Motor neuron (in vitro differentiated cells): ENCODE measurements at places on chromosomes 4 and X. TPM values are rescaled to one million over a fixed set of nuclear protein-coding genes. Genes with fewer than 3 reads are reported as not detected.

The UGT2A1 gene
- 0.29 and 0.50 TPM in 2 replicates for total RNA-seq

- ATAC-seq: no peak
Measured at GRCh38 chrX:12325171-12325570, 186.9 kb downstream of the FRMPD4 start.

- ATAC-seq: no peak
Measured at GRCh38 chrX:141668371-141668770, 30.2 kb downstream of the SPANXD start.

DNA sequence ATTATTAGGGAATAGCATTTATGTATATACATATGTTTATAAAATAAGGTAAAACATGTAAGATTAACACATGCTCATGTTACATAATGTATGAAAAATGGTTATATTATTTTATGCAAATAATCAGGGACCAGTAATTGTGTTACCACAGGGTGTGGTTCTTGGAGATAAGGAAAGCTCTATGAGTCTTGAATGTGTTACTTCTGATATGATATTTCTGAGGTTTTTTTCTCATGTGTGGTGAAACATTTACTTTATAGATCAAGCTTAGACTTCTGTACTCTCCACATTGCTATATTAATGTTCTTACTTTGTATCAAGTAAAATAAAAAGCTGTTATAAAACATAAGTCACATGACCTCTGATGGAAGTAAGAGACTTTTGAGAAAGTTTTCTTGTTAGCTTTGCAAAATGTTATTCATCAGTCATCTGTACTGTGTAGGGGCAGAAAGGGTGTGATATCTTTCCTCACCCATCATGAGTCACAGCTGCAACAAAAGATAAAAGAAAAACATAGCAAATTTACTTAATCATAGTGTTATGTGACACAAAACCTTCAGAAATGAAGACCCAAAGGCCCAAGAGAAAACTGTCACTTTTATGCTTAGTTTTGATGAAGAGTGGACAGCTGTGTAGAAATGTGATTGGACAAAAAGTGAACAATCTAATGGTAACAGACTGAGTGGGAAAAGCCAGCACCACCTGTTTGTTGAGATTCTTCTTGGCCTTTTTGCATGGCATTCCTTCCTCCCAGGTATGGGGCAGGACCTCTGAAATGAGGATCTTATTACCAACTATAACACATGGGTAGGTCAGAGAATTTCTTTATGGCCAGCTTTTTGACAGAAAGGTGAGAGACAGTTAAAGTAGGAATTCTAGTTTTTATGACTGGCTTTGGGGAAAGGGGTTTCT is 632.3 kb downstream of the PDHA2 start:
- no peak for ATAC-seq

GRCh38 chr4:8199594-8200301 is 658 bp downstream of the SH3TC1 start:
- no peak for ATAC-seq

DNA sequence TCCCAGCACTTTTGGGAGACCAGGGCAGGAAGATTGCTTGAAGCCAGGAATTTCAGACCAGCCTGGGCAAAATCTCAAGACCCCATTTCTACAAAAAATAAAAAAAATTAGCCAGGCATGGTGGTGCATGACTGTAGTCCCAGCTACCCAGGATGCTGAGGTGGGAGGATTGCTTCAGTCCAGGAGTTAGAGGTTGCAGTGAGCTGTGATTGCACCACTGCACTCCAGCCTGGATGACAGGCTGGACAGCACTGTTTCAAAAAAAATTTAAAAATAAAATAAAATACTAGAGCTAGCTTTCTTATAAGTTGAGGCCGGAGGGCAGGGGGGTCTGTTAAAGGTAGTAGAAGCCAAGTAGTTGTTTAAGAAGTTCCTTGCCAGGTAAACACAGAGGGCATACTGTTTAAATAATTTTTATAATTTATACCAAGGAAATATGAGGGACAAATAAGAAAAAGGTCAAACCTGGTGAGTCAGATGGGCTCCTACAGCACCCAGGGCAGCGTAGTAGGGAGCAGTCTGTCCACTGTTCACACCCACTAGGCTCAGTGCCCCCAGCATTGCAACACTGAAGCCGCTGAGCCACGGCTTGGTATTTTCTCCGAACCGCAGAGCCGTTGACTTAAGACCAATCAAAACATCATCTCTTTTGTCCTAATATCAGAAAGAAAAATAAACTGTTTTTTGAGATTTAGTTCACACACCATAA is 17.3 kb downstream of the COQ2 start:
- ATAC-seq: no peak

DNA sequence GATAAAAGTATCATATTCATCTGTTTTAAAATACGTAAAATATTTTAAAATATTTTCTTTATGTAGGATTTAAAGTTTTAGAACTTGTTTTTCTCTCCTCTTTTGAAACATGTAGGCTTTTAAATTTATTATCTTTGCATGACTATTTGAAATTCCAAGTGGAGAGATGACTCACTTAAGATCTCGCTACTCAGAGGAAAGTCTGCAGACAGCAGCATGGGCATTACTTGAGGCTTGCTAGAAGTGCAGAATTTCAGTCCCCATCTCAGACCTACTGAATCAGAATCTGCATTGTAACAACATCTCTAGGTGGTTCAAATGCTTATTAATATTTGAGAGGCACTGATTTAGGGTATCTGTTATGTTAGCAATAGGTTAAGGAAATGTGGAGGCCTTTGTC is 225.7 kb upstream of the ARX start:
- ATAC-seq: no peak

DNA sequence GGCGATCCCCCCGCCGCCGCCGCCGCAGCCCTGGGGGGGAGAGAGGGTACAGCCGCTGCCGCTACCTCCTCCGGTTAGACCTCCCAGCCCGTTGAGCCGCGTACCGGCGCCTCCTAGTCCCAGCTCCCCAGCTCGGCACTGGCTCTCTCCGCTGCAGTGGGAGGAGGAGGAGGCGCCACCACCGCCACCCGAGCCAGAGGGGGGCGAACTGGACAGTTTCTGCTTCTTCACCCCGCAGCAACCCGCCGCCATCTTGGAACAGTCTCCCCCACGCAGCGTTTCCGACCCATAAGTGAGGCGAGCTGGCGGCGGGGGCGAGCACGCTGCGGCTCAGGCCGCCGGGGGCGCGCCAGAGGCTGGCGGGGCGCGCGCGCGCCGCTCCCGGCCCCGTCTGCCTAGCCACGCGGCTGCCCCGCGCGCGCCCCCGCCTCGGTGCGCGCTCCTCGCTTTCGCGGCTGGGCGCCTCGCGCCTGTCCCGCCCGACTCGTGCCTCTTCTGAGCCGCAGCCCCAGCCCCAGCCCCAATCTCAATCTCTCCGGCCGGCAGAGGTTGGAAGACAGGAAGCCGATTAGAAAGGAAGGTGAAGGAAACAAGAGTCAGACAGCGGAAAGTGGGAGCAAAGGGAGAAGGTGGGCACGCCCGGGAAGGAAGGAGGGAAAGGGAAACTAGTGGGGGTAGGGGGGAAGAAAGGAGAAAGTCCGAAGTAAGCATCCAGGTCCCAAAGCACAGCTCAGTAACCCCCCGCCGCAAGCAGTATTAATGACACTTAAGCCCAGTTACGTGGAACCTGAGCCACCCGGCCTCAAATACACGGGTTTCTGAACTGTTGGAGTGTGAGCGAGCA is at the start of gene AMMECR1:
Gene AMMECR1, minus strand, starts transcription at position 266 of the 844 bp plus-strand sequence. Its CDS starts 14 bp downstream, at position 252.
- peak; percentile 91 for ATAC-seq

DNA sequence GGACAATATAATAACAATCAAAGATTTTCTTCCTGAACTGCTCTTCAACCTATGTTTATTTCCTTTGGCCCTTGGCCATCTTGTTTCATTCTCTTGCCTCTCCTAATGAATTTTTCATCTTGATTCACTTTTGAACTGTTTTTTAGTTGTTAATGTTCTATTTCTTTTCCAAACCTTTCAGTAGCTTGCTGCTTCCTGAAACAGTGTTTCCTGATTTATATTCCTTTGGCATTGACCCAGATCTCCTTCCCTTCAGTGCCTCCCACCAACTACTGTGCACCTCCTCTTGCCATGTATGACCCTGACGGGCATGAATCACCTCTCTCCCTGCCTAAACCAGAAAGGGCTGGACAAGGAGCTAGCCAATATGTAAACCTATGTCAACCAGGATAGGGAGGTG is 25.6 kb upstream of the SPP1 start:
- ATAC-seq: peak; percentile 88

DNA sequence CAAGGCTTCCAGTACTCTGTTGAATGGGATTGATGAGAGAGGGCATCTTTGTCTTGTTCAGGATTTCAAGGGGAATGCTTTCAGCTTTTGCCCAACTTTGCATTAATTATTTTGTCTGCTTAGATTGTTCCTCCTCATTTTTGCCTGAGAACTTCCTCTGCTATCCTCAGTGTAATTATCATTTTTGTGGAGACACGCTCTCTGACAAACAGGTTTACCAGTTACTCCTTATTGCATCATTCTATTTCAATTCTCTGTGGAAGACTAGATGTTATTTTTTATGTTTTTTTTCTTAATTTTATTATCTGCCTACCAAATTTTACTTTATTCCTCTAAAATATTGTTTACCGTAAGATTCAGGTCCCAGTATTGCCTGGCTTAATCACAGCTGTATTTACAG is 349.2 kb downstream of the ADGRL3 start:
- ATAC-seq: no peak

DNA sequence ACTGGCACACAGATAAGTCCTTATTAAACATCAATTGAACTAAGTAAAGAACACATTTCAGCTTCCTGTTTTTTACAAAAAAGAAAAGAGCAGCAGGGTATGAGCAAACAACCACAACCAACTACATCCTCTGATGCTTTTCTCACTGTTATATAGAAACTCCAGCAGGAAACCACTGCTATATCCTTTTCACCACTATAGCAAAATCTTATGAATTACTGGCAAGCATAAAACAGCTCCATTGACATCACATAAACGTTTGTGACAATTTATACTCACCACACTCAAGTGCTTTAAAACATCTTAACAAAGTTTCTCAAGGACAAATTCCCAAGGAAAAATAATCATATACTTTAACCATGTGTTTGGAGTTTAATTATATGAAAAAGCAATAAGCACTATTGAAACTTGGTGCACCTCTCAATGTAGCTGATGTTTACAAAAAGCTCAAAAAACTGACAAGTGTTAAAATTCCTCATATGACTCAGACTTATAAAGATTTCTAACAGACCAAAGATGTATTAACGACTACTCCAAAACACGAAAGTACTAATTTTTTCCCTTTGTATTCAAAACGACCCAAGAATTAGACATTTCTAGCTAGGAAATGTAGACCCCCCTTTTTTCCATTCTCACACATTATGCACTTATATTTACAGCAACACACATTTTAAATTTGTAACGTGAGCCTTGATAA is 12.9 kb downstream of the GPRIN3 start:
- no peak for ATAC-seq

GRCh38 chrX:27622883-27623282 is 32.7 kb downstream of the DCAF8L2 start:
- ATAC-seq: no peak

GRCh38 chr4:159787901-159788300 is 685.0 kb downstream of the RAPGEF2 start:
- ATAC-seq: no peak

The BTK gene
- total RNA-seq: 0.60 and 0.78 TPM in 2 replicates

The TMPRSS11A gene
- not detected in 2 replicates for total RNA-seq

DNA sequence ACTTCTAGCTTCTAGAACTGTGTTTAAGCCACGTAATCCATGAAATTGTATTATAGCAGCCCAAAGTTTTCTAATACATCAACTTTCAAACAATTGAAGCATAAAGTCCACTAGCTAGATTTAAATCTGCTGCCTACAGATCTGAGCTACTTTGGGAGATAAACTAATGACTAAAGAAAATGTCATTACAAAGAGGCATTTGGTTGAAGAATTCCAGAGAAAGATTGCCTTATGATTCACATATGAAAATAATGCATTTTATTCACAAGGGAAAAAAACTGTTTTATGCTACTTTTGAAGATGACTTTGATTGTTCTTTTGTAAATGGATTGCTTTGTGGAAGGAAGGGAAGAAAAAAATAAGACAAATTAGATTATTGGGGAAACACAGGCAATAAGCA is 124.1 kb upstream of the SLIT2 start:
- ATAC-seq: no peak

DNA sequence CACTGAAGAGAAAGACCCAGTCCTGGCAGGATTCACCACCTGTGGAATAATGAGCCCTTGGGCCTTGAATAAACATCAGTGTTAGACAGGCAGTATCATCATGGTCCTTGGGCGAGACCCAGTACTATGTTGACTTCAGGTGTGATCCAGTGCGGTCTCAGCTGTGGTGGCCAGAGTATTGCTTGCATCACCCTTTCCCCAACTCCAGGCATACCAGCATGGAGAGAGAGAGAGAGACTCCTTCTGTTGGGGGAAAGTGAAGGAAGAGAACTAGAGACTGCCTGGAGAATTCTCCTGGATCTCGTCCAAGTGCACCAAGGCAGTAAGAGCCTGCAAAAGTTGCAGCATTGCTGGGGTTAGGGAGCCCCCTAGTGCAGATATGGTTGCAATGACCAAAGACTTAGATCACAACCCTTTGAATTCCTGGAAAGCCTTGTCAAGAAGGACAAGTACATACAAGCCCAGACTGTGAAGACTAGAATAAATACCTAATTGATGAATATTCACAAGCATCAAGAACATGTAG is 61.1 kb upstream of the VAMP7 start:
- peak; percentile 74 for ATAC-seq

GRCh38 chr4:37054531-37055077 is 189.9 kb upstream of the NWD2 start:
- peak; percentile 67 for ATAC-seq

The ANXA3 gene
- total RNA-seq: 0.87 and 1.2 TPM in 2 replicates

The UGT2B10 gene
- total RNA-seq: not detected in 2 replicates
